ENCODE measurements at places on chromosomes 4 and X.

- no peak for DNase-seq
Measured at GRCh38 chr4:139042981-139043460, 27.4 kb downstream of the NOCT start.

- no peak for DNase-seq
Measured at GRCh38 chr4:173666-174314, 49.5 kb downstream of the ZNF718 start.

- no peak for DNase-seq
Measured at GRCh38 chr4:99205153-99205979, 13.7 kb downstream of the ADH6 start.

DNA sequence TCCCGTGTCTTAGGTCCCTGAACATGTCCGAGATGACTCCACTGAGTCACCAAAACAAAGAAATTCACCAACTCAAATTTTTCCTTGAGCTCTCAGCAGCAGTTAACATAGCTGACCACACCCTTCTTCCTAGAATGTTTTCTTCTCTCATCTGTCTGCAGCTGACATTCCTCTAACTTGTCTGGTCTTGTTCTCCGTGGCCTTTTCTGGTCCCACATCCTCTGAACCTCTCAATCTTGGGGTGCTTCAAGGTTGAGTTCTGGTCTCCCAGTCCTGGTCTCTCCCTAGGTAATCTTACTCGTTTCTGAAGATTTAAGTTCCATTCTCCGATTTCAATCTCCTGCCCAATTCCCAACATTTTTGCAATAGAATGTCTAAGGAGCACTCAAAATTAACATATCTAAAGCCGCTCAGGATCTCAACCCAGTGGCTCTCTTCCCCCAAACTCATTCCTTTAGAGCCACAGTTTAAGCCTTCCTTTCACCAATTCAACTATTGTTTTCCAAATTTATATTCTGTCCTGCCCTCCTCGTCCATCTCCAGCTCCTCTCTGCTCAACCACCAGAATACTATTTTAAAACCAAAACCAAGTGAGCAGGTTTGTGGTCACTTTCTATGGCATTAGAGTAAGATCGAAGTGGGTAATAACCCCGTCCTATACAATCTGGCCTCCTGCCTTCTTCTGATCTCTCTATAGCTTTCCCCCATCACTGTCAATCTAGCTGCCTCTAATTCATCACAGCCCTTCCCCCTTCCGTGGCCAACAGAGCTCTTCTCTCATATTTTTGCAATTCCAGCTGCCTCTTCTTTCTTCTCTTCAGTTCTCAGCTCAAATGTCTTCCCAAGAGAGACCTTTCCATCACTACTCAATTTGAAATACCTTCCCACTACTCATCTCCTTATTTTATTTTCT lies 1.2 kb downstream of the TRIML2 start:
- DNase-seq, result no peak

GRCh38 chr4:92714640-92715039 lies 410.9 kb downstream of the GRID2 start:
- DNase-seq, result no peak

- no peak for DNase-seq
Measured at GRCh38 chrX:17822351-17822750, 38.7 kb downstream of the RAI2 start.

DNA sequence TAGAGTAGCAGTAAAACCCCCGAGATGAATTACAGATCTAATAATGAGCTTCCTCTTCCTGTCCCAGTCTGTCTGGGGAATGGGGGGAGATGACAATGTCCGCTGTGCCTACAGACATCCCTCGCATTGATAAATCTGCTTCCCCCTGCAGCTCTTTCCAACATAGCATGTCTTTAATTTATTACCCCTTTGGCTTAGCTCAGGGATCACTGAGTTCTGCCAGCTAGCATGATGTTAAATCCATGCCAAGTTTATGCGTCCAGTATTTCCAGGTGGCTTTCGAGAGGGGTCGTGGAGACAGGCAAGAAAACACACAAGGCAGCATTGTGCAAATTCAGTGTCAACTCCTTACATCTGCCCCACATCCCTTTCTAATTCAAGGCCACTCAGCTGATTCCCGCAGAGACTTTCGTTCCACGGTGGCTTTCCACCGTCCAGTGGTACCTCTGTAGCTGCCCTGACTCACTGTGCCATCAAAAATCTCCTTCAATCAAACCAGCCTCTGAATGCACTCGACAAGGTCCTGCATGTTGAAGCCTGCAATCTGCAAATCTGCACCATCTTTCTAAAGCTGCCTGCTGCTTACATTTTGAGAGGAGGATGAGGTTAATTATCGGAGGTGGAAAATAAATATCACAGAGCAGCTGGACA lies 75.1 kb downstream of the MXRA5 start:
- no peak for DNase-seq

- DNase-seq, result no peak
Measured at GRCh38 chr4:107977966-107978705, 11.6 kb upstream of the HADH start.
